ENCODE measurements at places on chromosomes 3 and 15. TPM values are rescaled to one million over a fixed set of nuclear protein-coding genes. Genes with fewer than 3 reads are reported as not detected.

CCDC13 gene
- 0.59 TPM for total RNA-seq

EBLN2 gene
- 0.79 TPM for total RNA-seq

ACTC1 gene
- total RNA-seq = not detected

FES gene
- 13.7 TPM for total RNA-seq

CACNA2D2 gene
- not detected for total RNA-seq

SLC28A2 gene
- total RNA-seq = not detected

ARPP21 gene
- total RNA-seq = not detected

CHRFAM7A gene
- 3.1 TPM for total RNA-seq

ECE2 gene
- total RNA-seq = not detected

CMC1 gene
- 18.0 TPM for total RNA-seq

RETNLB gene
- total RNA-seq = not detected

ZCWPW2 gene
- total RNA-seq = not detected

CFAP161 gene
- not detected for total RNA-seq

CNTN3 gene
- total RNA-seq = 0.07 TPM

TRAIP gene
- total RNA-seq = 18.5 TPM

POPDC2 gene
- total RNA-seq = 0.07 TPM

DLL4 gene
- total RNA-seq = not detected

SHC4 gene
- total RNA-seq = not detected

ZPLD1 gene
- not detected for total RNA-seq

GUCA1C gene
- total RNA-seq = not detected

BDH1 gene
- total RNA-seq = 23.5 TPM

PLSCR2 gene
- not detected for total RNA-seq
